Transverse colon (tissue), 4 donors: ENCODE measurements at places on chromosomes 3 and 15. TPM values are rescaled to one million over a fixed set of nuclear protein-coding genes. Genes with fewer than 3 reads are reported as not detected.

- DNase-seq = no peak
These were observed 32.1 kb upstream of the C3orf38 start for GRCh38 chr3:88117683-88118082.

GRCh38 chr3:27617552-27617951, 104.6 kb downstream of the EOMES start:
- DNase-seq = no peak

DNA sequence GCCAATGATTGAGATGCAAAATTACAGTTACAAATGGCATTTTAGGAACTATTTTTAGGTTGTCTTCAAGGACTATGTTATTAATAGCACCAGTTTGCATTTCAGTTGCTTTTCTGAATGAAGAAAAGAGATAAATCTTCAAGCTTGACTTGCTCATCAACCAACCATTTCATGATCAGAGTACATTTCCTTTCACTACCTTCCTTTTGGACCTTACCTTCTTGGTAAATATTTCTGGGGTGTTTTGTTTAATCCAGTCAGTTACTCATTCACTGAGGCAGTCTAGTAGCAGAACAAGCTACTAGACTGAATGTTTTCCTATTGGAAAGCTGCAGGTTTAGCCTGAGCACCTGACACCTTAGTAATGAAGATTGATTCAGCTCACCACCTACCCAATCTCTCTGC, 8.2 kb downstream of the SLC27A2 start:
- no peak for DNase-seq

- peak; percentile 26 for DNase-seq
These were observed at the start of gene EPHA6 for GRCh38 chr3:96813820-96814650. Gene EPHA6 (plus strand): TSS chr3:96814594.

- DNase-seq = no peak
These were observed 27.9 kb upstream of the SEMA3F start for GRCh38 chr3:50127251-50127691.

DNA sequence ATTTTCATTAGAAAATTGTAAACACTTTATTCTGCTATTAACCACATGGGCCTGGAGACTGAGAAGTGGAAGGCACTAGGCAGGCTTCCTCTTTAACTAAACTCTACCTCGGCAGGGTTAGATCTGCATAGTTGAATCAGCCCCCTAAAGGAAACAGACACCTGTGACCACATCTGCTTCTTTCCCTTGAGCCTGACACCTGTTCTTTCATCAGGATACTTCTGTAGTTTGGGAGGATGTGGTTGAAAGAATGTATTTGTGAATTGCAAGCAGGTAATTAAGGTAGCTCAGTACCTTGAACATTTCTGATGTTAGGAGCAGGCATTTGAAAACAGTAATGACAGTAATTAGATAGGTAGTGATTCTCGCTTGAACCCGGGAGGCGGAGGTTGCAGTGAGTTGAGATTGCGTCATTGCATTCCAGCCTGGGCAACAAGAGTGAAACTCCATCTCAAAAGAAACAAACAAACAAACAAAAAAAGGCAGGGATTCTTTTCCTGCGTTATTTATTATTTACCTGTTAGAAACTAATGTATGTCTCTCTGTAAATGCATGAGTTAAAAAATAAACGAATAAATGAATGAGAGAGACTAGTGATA, 468.5 kb downstream of the NLGN1 start:
- DNase-seq = no peak

GRCh38 chr3:11536936-11537612, 106.6 kb downstream of the VGLL4 start:
- DNase-seq = no peak

DNA sequence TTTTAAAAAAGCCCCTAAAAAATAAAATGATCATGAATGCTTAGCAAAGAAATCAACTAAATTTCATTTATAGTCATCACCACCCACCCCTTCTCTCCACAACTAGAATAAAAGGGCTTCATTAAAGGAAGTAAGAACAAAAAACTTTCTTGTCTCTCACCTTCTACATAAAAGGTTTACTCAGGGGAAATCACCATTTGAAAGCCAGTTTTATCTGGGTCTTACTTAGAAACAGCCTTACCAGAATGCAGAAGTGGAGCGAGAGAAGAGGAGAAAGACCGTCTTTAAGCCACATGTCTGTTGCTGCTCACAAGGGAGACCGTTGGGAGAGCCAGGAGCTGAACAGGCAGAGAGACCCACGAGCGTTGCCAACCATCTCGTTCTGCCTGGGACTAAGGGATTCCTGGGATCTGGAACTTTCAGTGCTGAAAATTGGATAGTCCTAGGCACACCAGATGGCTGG, 350.1 kb upstream of the PROK2 start:
- DNase-seq = no peak

GRCh38 chr3:43287500-43287873, 1.1 kb downstream of the SNRK start:
- DNase-seq = no peak

GRCh38 chr3:66302288-66302687, 81.5 kb downstream of the SLC25A26 start:
- no peak for DNase-seq

Gene ADGRG7
- 1.8 TPM for total RNA-seq

Gene KBTBD13
- total RNA-seq = not detected

Gene BSN
- total RNA-seq = 0.32 TPM

Gene LRTM1
- not detected for total RNA-seq

Gene ALDH1A3
- 39.4 TPM for total RNA-seq

Gene ITIH4
- total RNA-seq = 3.0 TPM
